AG04449 (cell line): ENCODE measurements at places on chromosomes 13 and 19.

DNA sequence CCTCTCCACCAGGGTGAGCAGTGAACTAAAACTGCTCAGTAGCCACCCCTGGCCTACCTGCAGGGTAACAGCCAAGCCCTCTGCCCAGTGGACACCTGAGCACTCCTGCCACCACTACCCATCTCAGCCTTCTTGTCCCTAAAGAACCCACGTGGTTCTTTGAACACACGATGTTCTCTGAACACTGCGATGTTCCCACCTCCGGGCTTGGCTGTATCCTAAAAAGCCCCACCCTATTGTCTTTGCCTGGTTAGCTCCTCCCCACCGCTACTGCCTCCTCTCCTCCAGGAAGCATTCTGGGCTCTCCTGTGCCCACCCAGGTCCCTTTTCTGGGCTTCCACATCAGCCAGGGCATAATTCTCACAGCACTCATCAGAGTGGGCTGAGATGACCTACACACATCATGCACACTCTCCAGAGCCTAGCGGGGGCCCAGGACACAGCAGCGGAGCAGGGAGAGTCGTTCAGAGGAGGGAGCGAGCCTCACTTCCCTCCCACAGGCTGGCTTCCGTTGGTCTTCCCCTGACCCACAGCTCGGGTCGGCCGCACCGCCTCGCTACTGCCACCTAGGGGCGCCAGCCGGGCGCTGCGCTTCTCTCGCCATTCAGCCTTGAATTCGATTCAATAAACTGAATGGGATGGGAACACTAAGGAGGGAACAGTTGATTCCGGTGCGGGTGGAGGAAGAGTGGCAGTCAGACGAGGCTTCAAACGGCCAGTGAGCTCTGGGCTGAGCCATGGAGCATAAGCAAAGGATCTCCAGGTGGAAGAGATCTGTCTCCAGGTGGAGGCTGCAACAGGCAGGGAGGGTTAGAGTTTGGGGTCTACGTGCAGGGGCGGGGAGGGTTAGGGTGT, 3.2 kb downstream of the ELAVL1 start:
- DNase-seq, result peak; percentile 10

DNA sequence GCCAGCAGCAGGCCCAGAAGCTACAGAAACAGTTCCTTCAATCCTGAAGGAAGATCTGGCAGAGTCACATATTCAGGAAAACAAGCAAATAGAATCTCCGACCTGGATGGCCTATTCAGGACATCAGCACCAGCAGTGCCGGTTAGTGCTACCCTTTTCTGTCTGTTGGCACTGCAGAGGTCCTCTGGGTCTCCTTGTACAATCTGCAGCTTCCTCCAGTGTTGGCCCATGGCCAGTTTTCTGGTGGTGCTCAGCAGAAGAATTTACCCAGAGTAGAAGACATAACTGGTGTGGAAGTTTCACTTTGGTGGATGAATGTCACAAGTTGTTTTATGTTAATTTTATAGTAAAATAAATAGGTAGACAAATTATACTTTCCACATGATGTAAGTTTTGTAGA, 498.1 kb downstream of the COG6 start:
- DNase-seq, result no peak

- no peak for DNase-seq
Measured at GRCh38 chr13:73717632-73718031, 416.6 kb downstream of the KLF12 start.

GRCh38 chr13:29448174-29448573, 147.3 kb downstream of the SLC7A1 start:
- DNase-seq, result no peak

- DNase-seq, result no peak
Measured at GRCh38 chr19:46155237-46155636, 7.2 kb downstream of the IGFL2 start.

DNA sequence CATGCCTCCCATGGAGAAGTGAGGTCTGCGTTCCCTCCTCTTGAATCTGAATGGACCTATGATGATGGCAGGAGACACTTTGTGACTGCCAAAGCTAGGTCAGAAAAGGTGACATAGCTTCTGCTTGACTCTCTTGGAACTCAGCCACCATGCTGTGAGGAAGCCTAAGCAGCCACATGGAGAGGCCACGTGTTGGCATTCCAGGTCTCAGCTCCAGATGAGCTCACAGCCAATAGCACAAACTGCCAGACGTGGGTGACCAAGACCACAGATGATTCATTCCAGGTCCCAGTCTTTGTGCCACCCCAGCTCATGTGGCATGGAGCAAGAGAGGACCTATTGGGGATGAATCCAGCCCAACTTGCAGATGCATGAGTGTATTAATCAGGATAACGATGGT, 8.7 kb upstream of the GGACT start:
- DNase-seq, result no peak

DNA sequence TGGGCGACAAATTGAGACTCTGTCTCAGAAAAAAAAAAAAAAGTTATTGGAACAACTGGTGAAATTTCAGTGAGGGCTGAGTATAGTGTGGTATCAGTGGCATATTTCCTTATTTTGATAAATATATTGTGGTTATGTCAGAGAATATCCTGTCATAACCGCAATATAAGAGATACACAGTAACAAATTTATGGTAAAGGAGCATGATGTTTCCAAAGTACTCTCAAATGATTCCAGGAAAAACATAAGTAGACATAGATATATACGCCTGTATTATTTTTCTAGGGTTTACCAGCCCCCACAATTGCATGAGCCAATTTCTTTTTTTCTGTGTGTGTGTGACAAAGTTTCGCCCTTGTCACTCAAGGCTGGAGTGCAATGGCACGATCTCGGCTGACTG, 5.7 kb upstream of the C5AR1 start:
- no peak for DNase-seq

- no peak for DNase-seq
Measured at GRCh38 chr13:46097015-46097414, 7.8 kb downstream of the CPB2 start.

- DNase-seq, result no peak
Measured at GRCh38 chr13:42524487-42525034, 49.4 kb upstream of the TNFSF11 start.

DNA sequence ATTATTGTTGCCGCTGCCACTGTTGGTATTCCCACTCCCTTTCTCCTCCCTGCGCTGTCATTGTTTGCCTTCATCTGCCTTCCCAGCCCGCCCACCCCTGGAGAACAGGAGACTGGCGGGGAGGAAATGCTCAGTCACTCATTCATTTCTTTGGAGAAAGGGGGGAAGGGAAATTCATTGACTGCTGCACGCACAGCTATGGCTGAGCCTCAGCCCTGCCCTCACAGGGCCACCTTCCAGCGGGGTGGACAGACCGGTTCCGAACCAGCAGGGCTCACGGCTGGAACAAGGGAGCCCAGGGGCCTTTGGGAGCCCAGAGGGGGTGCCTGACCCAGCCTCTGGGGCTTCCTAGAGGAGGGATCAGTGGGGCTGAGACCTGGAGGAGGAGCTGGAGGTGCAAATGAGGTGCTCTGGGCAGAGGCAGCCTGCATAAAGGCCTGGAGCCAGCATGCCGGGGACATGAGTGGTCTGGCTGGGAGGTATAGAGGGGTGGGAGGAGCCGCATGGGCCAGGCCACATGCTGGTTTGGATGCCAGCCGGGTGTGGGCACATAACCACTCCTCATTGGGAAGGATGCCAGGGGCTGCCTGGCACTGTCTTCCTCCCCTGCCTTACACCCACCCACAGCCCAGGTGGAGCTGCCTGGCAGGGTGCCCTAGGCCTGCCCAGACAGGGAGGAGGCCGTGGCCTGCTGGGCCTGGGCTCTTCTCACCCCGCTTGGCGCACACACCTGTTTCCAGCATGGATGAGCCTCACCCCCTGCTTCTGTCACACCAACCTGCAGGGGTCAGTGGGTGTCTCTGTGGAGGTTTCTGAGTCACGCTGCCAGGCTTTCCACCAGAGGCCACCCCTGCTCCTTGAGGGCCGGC, 26.8 kb downstream of the PPP5C start:
- no peak for DNase-seq

DNA sequence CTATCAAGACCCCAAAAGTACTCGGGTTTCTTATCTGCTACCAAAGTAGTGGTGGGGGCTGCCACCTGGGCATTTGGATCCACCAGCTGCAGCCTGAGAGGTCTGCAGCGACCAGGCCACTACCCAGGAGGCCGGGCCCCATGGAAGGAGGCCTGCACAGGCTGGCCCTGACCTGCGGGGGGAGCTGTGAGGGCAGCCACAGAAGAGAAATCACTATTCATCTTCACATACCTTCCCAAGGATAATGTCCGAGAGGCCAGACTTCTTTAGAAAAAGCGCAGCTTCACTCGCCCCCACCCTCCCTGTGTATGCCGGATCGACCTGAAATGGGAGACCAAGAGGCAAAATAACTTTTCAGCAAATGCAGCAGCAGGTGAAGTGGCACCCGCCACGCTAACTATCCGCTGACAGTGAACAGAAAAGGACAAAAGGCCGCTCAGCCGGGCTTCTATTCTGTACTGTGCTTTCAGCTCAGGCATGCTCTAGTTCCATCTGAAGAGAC, 30.1 kb downstream of the EPS15L1 start:
- DNase-seq, result no peak

DNA sequence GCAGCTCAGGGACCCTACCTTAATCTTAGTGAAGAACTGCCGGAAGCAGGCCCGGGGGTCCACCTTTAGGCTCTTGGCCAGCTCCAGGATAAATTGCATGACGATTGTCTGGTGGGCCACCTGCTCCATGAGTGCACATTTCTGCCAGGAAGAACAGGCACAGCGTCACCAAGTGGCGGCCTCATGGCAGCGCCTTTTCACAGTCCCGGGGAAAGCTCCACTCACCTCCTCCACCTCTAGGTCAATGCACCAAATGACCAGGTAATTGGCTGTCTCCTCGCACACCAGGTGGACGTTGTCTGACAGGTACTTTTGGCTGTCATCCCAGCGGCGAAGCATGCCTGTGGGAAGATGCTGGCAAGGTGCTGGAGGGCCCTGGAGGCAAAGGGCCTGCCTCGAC, 8.3 kb downstream of the CDC37 start:
- DNase-seq, result no peak

DNA sequence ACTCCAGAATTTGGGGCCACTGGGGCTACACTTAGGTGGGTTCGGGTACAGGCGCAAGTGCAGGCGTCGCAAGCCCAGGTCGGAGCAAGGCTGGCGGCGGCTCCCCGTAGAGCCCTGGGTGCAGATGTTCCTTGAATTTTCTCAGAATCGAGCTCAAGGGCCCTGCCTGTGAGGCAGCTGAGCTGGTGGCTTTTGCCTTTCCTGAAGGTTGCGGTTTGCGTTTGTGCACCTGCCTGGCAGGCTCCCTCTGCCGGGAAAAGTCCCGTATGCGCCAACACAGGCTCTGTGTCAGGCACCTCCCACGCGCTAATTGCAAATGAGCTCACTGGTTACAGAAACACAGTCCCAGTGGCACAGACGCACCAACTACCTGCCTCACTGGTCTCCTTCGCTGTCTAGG, 5.9 kb downstream of the DOHH start:
- DNase-seq, result no peak

DNA sequence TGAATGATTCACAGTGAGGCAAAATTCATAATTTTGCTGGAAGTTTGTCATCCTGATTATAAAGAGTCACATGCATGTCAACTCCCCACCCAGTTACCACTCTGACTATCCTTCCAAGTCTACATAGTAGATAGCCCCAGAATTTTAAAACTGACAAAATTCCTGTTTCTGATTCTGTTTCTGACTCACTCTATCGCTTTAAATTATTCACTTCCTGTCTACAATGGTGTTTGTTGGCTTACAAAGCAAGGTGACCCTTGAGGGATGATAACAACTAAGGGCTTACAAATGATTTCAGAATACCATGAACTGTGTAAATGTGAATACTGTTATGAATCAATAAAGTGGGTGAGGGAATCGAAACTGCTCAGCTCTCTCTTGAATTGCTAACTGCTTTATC, 98.7 kb upstream of the KL start:
- no peak for DNase-seq

GRCh38 chr19:35608251-35608650, 4.3 kb upstream of the HAUS5 start:
- no peak for DNase-seq

GRCh38 chr13:105127732-105128131, 1407.7 kb downstream of the EFNB2 start:
- no peak for DNase-seq
